ENCODE measurements at places on chromosomes 12 and 14. TPM values are rescaled to one million over a fixed set of nuclear protein-coding genes. Genes with fewer than 3 reads are reported as not detected.

The MYO1H gene
- total RNA-seq = not detected

DNA sequence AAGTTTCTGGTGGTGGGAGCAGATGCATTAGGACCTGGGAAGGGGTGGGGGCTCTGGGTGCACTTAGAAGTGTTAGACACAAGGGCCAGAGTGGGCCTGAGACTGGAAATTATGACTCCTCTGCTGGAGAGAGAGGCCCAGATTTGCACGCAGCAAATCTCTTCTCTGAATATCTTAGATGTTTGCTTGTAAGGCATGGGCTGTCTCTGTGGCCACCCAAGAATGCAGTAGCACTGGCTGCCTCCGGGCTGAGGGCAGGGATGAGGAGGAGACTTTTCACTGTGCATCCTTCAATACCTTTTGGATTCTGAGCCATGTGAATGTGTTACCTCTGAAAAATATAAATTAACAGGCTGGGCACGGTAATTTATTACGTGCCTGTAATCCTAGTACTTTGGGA lies 14.0 kb upstream of the RABGGTA start:
- H3K36me3 ChIP-seq = peaks cover 4% of the 10 kb centered on the region
- no peaks in the 10 kb centered on the region for H3K27me3 ChIP-seq
- H3K27ac ChIP-seq = no peak overlapping the region
- no peak overlapping the region for H3K4me3 ChIP-seq
- peaks cover 11% of the 10 kb centered on the region for H3K4me1 ChIP-seq

DNA sequence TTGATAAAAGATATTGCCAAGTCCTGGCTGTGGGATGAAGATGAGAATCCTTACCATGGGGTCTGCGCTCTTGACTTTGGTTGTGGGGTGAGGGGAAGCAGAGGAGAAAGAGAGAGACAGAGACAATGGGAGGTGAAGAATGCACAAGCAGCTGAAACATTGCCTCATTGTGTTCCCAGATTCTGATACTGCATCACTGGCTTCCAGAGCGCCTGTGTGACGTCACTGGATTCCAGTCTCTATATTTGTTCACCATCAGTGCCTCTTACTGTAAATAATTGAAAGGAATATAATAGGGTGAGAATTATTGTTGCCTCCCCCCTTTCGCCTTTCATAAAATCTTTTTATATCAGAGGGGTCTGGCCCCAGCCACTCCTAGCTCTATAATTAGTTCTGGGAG lies 188.9 kb upstream of the NTF3 start:
- H3K27ac ChIP-seq = no peak overlapping the region
- no peaks in the 10 kb centered on the region for H3K4me1 ChIP-seq
- no peaks in the 10 kb centered on the region for H3K27me3 ChIP-seq
- no peak for DNase-seq
- H3K4me3 ChIP-seq = no peak overlapping the region
- no peaks in the 10 kb centered on the region for H3K36me3 ChIP-seq

- DNase-seq = no peak
- H3K27me3 ChIP-seq = no peaks in the 10 kb centered on the region
- no peak overlapping the region for H3K27ac ChIP-seq
- H3K4me3 ChIP-seq = no peak overlapping the region
- H3K4me1 ChIP-seq = no peaks in the 10 kb centered on the region
Measured at GRCh38 chr14:42428996-42429395, 822.3 kb downstream of the LRFN5 start.

GRCh38 chr12:66860752-66861750 lies 182.2 kb upstream of the GRIP1 start:
- H3K27me3 ChIP-seq = no peaks in the 10 kb centered on the region
- peak; percentile 41 for DNase-seq
- no peak overlapping the region for H3K27ac ChIP-seq

The HDAC7 gene
- total RNA-seq = 139 TPM

The TSPAN19 gene
- total RNA-seq = not detected

- H3K4me3 ChIP-seq = no peak overlapping the region
- no peak overlapping the region for H3K27ac ChIP-seq
- no peak for DNase-seq
- H3K27me3 ChIP-seq = no peaks in the 10 kb centered on the region
- no peaks in the 10 kb centered on the region for H3K36me3 ChIP-seq
- no peaks in the 10 kb centered on the region for H3K4me1 ChIP-seq
Measured at GRCh38 chr12:19423166-19423930, 15.9 kb upstream of the AEBP2 start.

- no peak overlapping the region for H3K4me3 ChIP-seq
- H3K27ac ChIP-seq = no peak overlapping the region
- H3K36me3 ChIP-seq = no peaks in the 10 kb centered on the region
- H3K27me3 ChIP-seq = no peaks in the 10 kb centered on the region
- H3K4me1 ChIP-seq = no peaks in the 10 kb centered on the region
- DNase-seq = no peak
Measured at GRCh38 chr14:24982472-24983155, 67.3 kb downstream of the STXBP6 start.

All from CD4-positive, alpha-beta memory T cell (primary cell).